ENCODE measurements at places on chromosomes 6 and 20.

DNA sequence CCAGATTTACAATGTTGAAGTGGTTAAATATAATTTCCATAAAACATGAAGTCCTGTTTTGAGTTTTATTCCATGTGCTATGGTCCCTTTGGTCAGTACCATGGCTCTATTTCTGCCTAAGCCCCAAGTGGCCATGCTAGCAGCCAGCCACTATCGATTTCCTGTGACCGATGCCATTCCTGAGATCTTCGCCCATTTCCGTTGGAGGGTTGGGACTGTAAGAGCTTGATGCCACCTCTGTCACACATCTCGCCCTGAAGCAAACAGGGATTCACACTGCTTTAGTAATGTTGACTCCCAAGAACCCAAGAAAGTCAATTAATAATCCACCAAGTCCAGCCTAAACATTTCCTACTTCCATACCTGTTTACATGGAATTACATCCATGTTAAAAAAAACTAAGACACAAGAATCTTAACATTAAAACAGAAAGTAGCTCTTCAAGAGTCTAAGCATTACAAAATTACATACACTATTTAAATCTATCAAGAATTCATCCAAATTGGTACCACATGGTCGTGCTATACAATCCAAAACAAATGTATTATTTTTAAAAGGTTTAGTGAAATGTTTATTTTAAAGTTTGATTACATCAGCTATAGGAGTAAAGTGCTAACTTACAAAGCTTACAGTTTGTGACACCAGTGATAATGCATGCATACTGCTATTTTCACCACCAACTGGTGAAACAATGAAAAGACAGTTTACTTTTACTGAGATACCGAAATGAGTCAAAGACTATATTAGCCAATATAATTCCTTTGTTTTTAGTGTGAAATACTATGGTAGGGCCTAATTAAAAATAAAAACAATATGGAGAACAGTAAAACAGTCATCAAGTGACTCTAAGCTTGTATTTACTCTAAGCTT lies 2.5 kb downstream of the RBM39 start:
- peaks cover 21% of the 10 kb centered on the region for H3K36me3 ChIP-seq
- H3K4me3 ChIP-seq: no peak overlapping the region
- no peak overlapping the region for H3K27ac ChIP-seq
- peak; percentile 67 for DNase-seq

DNA sequence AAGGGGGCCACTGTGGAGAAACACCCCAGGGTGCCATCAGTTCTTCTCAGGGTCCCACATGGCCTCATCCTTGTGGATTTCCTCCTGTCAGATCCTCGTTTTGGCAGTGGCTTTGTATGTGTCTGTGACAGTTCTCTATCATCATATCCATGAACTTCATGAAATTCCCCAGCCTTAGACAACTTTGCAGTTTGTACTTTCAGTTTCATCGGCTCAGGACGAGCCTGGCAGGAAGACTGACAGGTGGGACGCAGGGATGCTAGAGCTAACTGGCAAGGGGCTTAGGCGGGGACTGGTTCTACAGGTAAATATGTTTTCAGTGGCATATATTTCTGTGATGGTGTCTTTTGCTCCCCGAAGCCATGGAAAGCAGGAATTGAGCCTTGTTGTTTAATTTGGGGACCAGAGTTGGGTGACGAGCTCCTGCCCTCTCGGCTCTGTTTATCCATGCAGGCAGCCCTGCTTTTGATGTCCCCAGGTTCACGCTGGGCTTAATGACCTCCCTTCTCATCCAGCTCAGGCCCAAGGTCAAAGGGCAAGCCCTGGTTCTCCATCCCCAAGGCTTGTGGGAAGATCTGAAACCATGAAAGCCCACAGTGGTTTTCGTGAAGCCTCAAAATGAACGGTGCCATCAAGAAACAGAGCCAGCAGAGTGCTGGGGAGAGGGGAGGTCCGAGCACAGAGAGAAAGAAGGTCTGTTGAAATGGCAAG lies 11.2 kb downstream of the SDCBP2 start:
- no peaks in the 10 kb centered on the region for H3K36me3 ChIP-seq
- no peak overlapping the region for H3K27ac ChIP-seq
- peaks cover 8% of the 10 kb centered on the region for H3K4me1 ChIP-seq
- no peaks in the 10 kb centered on the region for H3K27me3 ChIP-seq

GRCh38 chr20:57450419-57450818 lies 59.2 kb downstream of the RBM38 start:
- no peak overlapping the region for H3K27ac ChIP-seq
- peaks cover 2% of the 10 kb centered on the region for H3K4me1 ChIP-seq
- peaks cover 76% of the 10 kb centered on the region for H3K27me3 ChIP-seq
- no peak overlapping the region for H3K4me3 ChIP-seq
- DNase-seq: no peak
- no peaks in the 10 kb centered on the region for H3K36me3 ChIP-seq

- no peak overlapping the region for H3K27ac ChIP-seq
- H3K36me3 ChIP-seq: no peaks in the 10 kb centered on the region
- peaks cover 9% of the 10 kb centered on the region for H3K4me1 ChIP-seq
- H3K27me3 ChIP-seq: peaks cover 54% of the 10 kb centered on the region
- H3K4me3 ChIP-seq: no peak overlapping the region
Measured at GRCh38 chr20:38293491-38294065, 10.4 kb upstream of the BPI start.

DNA sequence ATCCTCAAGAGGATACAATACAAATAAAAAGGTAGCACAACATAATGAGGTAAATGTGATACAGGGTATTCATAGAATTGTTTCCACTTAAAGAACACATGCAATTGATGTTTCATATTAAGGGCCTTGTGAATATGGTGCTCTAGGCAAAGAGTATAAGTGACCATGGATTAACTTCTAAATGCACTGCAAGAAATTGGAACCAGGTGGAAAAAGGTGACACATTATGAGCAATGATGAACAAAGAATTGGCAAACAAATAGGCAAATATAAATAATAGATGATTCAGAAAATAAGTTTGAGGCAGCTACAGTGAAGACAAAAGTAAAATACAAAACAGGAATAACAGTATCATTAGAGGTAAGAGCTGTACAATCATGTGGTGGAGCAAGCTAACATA lies 192.0 kb downstream of the GRIK2 start:
- no peaks in the 10 kb centered on the region for H3K4me1 ChIP-seq
- DNase-seq: no peak
- no peaks in the 10 kb centered on the region for H3K36me3 ChIP-seq
- H3K27ac ChIP-seq: no peak overlapping the region

DNA sequence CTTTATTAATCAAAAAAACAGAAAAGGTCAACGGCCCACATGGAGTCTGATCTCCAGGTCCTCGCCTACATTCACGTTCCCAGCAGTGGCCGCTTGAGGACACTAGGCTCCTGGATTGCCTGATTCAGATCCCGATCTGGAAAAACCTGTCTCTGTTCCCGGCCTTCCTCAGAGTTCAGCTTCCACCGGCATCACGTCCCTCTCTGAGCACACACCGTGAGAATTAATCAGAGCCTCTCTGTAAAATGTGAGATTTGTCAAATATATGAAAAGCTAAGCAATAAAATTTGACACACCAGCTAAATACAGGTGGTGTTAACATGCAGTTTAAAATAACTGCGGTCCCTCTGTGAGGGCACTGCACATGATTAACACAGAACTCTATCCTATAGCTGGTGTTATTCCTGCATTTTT lies 122.8 kb upstream of the COL21A1 start:
- peak; percentile 54 for DNase-seq
- no peaks in the 10 kb centered on the region for H3K27me3 ChIP-seq
- H3K27ac ChIP-seq: peak overlapping the region; percentile 80
- no peaks in the 10 kb centered on the region for H3K36me3 ChIP-seq
- H3K4me1 ChIP-seq: peaks cover 5% of the 10 kb centered on the region

- DNase-seq: no peak
- peaks cover 1% of the 10 kb centered on the region for H3K4me1 ChIP-seq
- no peaks in the 10 kb centered on the region for H3K27me3 ChIP-seq
- no peak overlapping the region for H3K27ac ChIP-seq
- no peak overlapping the region for H3K4me3 ChIP-seq
Measured at GRCh38 chr6:118632359-118632758, 19.0 kb downstream of the CEP85L start.

- H3K36me3 ChIP-seq: peaks cover 46% of the 10 kb centered on the region
- H3K4me1 ChIP-seq: no peaks in the 10 kb centered on the region
- no peaks in the 10 kb centered on the region for H3K27me3 ChIP-seq
- H3K4me3 ChIP-seq: no peak overlapping the region
- H3K27ac ChIP-seq: no peak overlapping the region
- no peak for DNase-seq
Measured at GRCh38 chr20:57379263-57379647, 11.9 kb upstream of the RBM38 start.

- H3K4me1 ChIP-seq: peaks cover 6% of the 10 kb centered on the region
- H3K27me3 ChIP-seq: no peaks in the 10 kb centered on the region
- peak overlapping the region; percentile 96 for H3K27ac ChIP-seq
- H3K36me3 ChIP-seq: no peaks in the 10 kb centered on the region
Measured at GRCh38 chr6:117448732-117449485, 23.2 kb upstream of the ROS1 start.

DNA sequence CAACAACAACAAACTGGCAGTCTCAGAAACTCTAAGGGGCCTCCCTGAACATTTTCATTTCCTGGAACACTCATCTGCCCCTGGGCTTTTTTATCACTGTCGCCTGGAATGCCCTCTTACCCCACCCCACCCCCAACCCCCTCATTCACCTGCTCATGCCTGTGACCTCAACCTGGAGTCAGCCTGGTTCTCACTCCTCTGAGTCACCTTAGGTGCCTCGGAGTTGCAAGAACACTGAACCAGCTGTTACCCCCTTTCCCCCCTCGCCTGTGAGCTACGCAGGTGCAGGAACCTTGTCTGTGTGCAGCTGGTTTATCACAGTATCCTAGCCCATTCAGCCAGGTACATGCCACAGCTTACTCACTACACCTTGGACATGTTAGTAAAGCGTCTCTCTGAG lies 12.8 kb upstream of the SNAI1 start:
- DNase-seq: no peak
- H3K4me3 ChIP-seq: no peak overlapping the region
- H3K36me3 ChIP-seq: no peaks in the 10 kb centered on the region

DNA sequence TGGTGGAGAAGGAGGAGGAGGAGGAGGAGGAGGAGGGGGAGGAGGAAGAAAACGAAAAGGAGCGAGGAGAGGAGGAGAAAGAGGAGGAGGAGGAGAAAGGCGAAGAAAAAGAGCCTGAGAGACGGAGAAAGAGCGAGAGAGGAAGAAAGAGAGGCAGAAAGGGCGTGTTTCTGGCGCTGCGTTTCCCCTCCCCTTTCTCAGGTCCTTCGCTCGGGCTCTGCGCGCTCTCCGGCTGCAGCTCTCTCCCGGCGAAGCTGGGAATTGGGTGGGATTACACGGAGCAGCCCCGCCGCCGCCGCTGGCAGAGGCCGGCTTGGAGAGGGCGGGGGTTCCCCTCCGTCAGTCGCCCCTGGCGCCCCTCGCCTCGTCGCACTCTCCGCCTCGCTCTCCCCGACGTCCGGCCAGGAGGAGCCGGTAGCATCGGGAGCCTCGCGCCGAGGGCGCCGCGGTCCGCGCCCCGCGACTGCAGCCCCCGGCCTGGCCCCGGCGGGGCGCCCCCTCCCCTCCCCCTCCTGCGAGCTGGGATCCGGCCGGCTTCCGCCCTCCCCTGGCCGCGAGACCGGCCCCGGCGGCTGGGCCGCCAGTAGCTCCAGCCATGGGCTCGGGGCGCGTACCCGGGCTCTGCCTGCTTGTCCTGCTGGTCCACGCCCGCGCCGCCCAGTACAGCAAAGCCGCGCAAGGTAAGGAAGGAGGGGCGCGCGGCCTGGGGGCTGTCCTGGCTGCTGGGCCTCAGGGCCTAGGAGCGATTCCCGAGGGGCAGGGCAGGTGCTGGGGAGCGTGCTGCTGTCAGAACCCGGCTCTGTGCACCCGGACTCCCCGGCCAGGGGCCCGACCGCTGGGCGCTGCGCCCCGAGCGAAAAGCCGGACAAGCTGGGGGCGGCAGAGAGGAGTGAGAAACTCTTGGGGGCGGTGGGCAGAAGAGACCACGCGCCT lies at the start of gene SCUBE3:
SCUBE3 (plus strand) TSS at position 133 of the 933 bp plus-strand sequence; CDS start at position 596, 463 bp downstream.
- no peak within 1 kb of the TSS for H3K27ac ChIP-seq
- DNase-seq: peak; percentile 50
- H3K4me3 ChIP-seq: peak within 1 kb of the TSS; percentile 82
- peaks cover 18% of the 10 kb centered on the region for H3K4me1 ChIP-seq

GRCh38 chr6:127520066-127520465 lies 931 bp upstream of the MTCL3 start:
- H3K4me1 ChIP-seq: peaks cover 6% of the 10 kb centered on the region
- H3K27ac ChIP-seq: no peak overlapping the region
- no peaks in the 10 kb centered on the region for H3K36me3 ChIP-seq
- no peaks in the 10 kb centered on the region for H3K27me3 ChIP-seq
- H3K4me3 ChIP-seq: no peak overlapping the region

DNA sequence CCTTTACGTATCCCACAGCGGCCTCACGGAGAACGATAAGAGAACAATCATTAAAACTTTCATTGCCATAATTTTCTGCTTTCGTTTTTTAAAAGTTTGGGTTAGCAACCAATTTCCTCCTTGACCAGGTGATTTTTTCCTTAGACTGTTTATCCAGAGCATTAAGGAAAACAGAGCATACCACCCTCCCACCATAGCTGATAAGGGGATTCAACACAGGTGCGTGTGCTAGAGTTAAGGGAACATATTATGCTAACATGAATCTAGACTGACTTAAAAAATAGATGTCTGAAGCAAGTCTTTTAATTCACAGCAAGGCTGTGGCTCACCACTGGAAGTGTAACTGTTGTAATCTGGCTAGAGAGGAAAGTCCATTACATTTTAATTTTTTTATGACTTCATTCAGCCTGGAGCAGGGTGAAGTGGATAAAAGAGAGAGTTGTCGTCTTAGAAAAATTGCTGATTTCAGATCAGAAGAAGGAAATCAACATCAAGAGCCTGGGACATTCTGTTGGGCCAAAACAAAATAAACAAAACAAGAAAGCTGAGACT lies 5.5 kb upstream of the SLC22A2 start:
- no peak for DNase-seq
- H3K27ac ChIP-seq: no peak overlapping the region
- no peaks in the 10 kb centered on the region for H3K36me3 ChIP-seq
- H3K4me1 ChIP-seq: peaks cover 10% of the 10 kb centered on the region
- no peaks in the 10 kb centered on the region for H3K27me3 ChIP-seq

- no peak overlapping the region for H3K4me3 ChIP-seq
- H3K27ac ChIP-seq: no peak overlapping the region
- H3K27me3 ChIP-seq: no peaks in the 10 kb centered on the region
Measured at GRCh38 chr6:168524571-168525001, 83.6 kb downstream of the SMOC2 start.

GRCh38 chr6:130754786-130755367 lies 72.3 kb upstream of the SMLR1 start:
- H3K36me3 ChIP-seq: no peaks in the 10 kb centered on the region
- no peaks in the 10 kb centered on the region for H3K27me3 ChIP-seq
- no peak overlapping the region for H3K27ac ChIP-seq
- H3K4me3 ChIP-seq: no peak overlapping the region

DNA sequence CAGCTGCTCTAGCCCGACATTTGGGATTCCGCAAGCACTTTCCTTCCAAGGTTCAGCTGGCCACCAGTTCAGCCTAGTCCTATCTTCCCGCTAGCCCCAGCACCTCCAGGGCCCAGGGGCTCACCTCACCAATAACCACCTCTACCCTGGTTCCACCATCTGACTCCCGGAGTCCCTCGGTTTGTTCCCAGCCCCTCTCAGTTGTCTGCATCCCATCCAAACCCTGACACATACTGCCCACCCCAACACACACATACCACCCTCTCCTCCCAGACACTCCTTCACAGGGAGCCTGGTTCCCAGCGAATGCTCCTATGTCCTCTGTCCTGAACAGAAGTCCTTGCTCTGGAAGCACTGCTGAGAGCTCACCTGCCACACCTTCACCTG lies 418 bp downstream of the TNXB start:
- H3K36me3 ChIP-seq: peaks cover 26% of the 10 kb centered on the region
- H3K27me3 ChIP-seq: no peaks in the 10 kb centered on the region
- H3K4me3 ChIP-seq: no peak overlapping the region
- H3K27ac ChIP-seq: no peak overlapping the region
